ENCODE measurements at places on chromosomes 12 and 14.

DNA sequence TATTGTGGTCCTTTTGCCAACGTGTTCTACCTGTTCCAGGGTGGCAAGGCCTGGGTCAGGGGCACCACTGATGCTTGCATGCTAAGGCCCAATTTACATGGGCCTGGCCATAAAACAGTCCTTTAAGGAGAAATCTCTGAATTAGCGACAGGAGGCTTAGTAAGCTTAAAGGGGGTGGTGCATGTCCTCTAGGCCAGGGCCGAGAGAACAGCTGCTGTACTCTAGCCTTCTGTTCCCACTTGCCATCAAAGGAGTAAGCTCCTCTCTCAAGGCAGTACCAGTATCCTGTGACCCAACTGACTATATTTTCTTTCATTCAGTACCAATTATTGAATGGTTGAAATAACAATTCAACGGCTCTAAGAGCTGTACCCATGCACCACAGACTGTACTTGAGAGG, 67.7 kb upstream of the ZDHHC17 start:
- DNase-seq = no peak

GRCh38 chr14:72565149-72565559, 328.7 kb downstream of the DPF3 start:
- DNase-seq = no peak

DNA sequence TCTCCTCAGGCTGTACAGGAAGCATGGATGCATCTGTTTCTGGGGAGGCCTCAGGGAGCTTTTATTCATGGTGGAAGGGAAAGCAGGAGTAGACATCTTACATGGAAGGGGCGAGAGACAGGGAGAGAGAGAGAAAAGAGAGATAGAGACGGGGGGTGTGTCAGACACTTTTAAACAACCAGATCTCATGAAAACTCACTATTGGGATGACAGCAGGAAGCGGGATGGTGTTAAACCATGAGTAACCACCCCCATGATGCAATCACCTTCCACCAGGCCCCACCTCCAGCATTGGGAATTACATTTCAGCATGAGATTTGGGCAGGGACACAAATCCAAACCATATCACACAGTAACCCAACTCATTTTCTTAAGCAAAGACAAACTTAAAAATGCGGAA, 110.0 kb upstream of the EEA1 start:
- DNase-seq = no peak

- no peak for DNase-seq
Measured at GRCh38 chr14:53192052-53192760, 39.1 kb upstream of the DDHD1 start.

- DNase-seq = no peak
Measured at GRCh38 chr14:26522967-26523366, 74.9 kb downstream of the NOVA1 start.

DNA sequence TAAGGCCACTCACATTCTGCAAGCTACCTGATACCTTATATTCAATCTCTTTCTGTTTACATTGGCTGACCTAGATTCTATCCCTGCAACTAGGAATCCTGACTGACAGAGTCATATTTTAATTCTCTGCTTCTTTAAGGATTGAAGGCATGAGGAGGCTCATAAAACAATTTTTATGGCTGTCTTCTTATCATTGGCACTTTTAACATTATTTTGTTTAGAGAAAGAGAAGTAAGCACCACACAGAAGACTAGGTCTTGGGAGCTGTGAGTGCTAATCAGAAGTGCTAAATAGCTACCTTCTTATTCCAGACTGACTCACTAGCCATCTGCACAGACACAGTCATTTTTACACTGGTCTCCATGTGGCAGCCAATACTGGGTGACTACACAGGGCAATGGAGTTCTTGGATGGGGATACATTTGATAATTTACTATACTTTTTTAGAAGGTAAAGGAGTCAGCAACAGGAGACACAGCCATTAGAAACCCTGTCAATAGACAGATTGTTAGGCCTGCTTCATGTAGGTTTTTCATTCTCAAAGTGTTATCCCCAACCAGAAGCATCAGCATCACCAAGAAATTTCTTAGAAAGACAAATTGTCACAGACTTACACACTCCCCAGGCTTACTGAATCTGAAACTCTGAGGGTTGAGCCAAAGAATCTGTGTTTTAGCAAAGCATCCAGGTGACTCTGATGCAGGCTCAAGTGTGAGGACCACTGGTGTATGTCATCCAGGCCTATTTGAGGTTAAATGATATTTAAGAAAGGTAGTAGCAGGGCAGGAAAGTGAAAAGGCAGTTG, 214.1 kb downstream of the DUSP6 start:
- no peak for DNase-seq

DNA sequence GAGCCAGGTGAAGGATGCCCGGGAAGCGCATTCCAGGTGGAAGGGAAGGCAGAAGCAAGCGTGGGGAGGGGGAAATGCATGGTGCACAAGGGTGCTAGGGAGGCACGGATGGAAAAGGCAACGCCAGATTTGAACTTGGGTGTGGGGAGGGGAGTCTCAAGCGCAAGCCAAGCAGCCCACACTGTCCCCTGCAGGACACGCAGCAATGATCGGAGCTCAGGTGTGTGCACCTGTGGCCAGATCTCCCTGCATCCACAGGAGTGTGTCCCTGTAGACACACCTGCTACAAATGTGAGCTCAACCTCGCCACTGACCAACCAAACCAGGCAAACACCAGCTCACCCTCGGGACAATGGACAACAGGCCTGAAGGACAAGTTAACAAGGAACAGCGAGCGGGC, 63.2 kb downstream of the SCARB1 start:
- DNase-seq = no peak

GRCh38 chr12:13144266-13144828, 40.9 kb upstream of the GSG1 start:
- no peak for DNase-seq

DNA sequence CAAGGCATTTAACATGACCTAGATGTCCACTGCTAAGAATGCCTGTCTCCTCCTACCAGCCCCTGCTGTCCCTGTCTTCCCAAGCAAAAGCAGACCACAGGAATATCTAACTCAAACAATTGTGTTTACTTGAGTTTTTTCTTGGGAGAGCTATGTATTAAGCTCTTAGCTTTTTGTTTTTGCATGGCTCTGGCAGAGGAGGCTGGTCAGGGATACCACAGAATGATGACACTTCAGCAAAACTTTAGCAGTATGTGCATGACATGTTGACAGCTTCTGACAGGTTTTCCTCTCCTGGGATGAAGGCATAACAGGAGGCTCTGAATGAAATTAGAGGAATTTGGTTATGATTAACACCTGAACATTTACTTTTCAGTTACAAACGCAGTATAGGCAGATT, 6.9 kb downstream of the TMBIM6 start:
- DNase-seq = no peak

- DNase-seq = no peak
Measured at GRCh38 chr12:54604436-54604835, 16.0 kb upstream of the PPP1R1A start.

GRCh38 chr12:26204612-26205289, 9.4 kb downstream of the SSPN start:
- no peak for DNase-seq

DNA sequence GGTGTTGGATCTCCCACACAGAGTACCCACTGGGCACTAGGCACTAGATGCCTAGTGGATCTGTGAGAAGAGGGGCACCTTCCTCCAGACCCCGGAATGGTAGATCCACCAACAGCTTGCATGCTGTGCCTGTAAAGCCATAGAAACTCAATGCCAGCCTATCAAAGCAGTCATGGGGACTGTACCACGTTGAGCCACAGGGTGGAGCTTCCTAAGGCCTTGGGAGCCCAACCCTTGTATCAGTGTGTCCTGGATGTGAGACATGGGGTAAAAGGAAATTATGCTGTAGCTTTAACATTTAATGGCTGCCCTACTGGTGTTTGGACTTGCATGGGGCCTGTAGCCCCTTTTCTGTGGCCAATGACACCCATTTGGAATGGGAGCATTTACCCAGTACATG, 1024.9 kb downstream of the TMEM121 start:
- DNase-seq = no peak

GRCh38 chr14:55356913-55357312, 54.7 kb downstream of the ATG14 start:
- no peak for DNase-seq
